ENCODE measurements at places on chromosomes 1 and 21.

DNA sequence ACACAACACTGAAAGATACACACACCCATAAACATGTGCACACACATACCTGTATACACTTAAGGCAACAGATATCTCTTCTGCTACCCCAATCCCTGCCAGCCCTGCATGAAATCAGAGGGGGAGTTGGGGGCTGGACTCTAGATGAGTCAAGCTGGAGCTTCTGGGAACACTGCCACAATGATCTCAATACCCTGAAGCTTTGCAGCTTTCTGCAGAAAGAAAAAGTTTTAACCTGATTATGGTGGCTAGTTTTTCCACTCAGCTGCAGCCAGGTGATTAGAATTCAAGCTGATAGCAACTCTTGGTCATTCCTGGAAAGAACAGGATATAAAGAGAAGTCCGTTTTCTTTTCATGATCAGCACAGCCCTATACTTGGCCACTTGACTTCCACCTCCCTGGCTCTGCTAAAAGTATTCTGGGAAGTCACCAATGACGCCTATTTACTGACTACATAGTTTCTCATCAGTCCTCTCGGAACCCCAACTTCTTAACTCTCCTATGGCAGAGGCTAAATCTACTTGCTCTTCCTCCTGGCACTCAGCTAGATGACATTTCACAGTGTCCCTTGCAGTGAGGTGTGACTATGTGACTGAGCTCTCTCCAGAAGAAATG is 20.7 kb upstream of the DNASE2B start:
- DNase-seq, result no peak

- no peak for DNase-seq
Observed at GRCh38 chr1:47930210-47930840, 66.9 kb downstream of the TRABD2B start.

DNA sequence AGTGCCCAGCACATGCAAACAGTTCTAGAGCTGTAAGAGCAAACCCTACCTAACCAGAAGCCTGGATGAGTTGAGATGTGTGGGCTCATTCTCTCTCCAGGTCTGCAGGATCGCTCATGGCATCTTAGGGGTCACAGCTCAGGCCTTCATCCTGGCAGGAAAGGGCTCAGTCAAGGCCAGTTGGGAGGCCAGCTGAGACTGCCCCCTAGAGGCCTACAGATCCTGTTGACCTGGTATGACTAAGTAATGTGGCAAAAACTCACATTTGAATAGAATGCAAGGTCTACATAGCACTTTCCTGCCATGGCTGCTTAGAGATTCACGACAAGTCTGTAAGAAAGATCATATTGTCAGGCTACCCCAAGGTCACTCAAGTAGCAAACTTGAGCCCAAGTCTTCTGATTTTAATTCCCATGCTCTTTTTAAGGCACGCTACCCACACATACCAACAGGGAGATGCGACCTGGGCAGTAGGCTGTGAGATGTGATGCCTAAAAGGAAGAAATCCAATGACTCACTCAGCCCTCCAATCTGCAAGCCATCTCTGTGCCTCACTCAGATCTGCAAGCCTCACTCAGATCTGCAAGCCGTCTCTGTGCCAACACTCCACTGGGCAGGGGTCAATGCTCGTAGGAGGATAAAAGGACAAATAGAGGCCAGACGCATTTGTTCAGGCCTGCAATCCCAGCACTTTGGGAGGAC is 5.1 kb upstream of the CAPN8 start:
- peak; percentile 18 for DNase-seq

DNA sequence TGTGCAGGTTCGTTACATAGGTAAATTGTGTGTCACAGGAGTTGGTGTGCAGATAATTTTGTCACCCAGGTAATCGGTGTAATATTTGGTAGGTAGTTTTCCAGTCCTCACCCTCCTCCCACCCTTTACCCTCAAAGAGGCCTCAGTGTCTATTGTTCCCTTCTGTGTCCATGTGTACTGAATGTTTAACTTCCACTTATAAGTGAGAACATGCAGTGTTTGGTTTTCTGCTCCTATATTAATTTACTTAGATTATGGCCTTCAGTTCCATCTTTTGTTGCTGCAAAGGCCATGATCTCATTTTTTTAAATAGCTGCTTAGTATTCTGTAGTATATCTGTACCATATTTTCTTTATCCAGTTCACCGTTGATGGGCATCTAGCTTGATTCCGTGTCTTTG is 87.3 kb downstream of the RPS6KC1 start:
- no peak for DNase-seq

DNA sequence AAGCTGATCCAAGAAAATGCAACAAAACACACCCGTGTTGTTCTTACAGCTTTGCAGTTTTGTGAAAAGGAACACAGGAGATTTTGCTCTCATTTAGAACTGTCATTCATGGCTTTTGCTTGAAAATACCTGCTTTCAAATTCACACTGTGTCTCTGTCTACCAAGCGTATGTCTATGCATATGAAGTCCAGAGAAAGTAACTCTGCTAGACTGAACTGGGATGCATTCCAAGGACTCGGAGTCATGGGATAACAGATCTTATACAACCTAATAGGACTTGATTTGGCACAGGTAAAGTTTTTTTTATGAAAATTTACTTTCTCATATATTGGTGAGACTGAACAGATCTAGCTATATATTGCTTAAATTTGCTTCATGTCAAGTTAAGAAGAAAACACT is 102.4 kb downstream of the PTGER3 start:
- no peak for DNase-seq

All from stimulated activated naive CD8-positive, alpha-beta T cell treated with anti-CD3 and anti-CD28 coated beads, Interleukin-15, Interleukin-2, amounts not matched to agents 100 U/mL and 50 U/mL, for 24 hours (primary cell).